T47D (cell line): ENCODE measurements at places on chromosomes 1 and 21.

- DNase-seq = no peak
Observed at GRCh38 chr1:206715552-206716158, 30.9 kb downstream of the MAPKAPK2 start.

- DNase-seq = peak; percentile 98
Observed at GRCh38 chr1:24018611-24019580, 38.8 kb upstream of the SRSF10 start.

DNA sequence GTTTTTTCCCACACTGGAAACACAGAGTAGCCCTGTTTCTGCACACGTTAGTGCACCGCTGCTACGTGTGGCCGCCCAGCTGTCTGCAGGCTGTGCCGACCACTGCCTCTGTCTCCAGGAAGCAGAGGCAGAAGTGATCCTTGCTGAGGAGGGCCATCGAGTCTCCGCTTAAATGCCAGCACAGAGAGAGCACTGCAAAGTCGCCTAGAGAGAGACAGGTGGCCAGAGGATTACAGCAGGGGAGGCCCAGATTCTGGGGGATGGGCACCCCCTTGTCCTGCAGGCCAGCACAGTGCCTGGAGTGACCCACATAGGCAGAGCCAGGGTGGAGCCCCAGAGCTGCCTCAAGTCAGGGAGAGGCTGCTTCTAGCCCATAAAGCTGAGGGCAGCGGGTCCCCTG is 6.1 kb downstream of the TPRG1L start:
- no peak for DNase-seq

- DNase-seq = peak; percentile 78
Observed at GRCh38 chr1:6385488-6386191, 7.9 kb downstream of the ACOT7 start.

DNA sequence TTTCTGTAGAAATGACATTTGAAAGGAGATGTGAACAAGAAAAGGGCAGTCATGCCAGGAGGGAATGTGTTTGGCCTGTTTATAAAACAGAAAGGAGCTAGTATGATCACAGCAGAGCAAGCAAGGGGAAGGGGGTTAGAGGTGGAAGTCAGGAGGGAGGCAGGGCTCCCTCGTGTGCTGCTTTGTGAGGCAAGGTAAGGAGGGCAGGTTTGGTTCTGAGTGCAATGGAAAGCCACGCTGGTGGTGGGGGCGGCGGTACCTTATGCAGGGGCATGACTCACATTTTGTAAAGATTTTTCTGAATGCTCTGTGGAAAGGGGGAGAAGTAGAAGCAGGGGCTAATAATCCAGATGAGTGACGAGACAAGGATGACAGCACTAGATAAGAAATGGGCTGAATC is 197.5 kb upstream of the C8B start:
- DNase-seq = no peak

DNA sequence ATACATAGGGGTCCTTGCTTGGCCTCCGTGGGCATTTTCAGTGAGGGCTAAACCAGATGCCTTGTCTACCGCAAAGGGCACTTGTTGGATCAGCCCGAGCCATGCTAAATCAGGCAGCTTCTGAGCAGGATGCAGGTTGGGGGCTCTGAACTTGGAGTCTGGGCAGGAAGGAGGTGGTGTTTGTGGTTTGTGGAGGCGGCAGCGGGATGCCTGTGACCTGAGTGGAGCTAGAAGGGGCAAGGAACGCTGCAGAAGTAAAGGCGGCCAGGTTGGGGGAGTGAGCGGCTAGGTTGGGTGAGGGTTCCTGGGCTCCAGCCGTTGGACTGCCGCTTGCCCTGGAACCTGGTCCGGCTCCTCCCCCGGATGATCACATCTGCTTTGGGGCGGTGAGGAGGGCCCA is 183.9 kb downstream of the CAMTA1 start:
- no peak for DNase-seq

GRCh38 chr1:17196496-17197185 is 8.3 kb upstream of the PADI1 start:
- DNase-seq = no peak

- DNase-seq = no peak
Observed at GRCh38 chr1:15215116-15215515, 31.9 kb upstream of the FHAD1 start.

GRCh38 chr1:176733661-176734060 is 270.7 kb downstream of the PAPPA2 start:
- DNase-seq = no peak

- no peak for DNase-seq
Observed at GRCh38 chr1:44239961-44240371, 26.7 kb downstream of the DMAP1 start.
